A673 (cell line): ENCODE measurements at places on chromosomes 7 and 10.

- DNase-seq: peak; percentile 49
These were observed 31.0 kb downstream of the MKI67 start for GRCh38 chr10:128095027-128095752.

GRCh38 chr7:149147072-149147751 is at the start of gene ZNF398:
Gene ZNF398, plus strand, starts transcription at chr7:149147453. Its CDS starts 290 bp downstream, at chr7:149147743.
- DNase-seq: peak; percentile 91

DNA sequence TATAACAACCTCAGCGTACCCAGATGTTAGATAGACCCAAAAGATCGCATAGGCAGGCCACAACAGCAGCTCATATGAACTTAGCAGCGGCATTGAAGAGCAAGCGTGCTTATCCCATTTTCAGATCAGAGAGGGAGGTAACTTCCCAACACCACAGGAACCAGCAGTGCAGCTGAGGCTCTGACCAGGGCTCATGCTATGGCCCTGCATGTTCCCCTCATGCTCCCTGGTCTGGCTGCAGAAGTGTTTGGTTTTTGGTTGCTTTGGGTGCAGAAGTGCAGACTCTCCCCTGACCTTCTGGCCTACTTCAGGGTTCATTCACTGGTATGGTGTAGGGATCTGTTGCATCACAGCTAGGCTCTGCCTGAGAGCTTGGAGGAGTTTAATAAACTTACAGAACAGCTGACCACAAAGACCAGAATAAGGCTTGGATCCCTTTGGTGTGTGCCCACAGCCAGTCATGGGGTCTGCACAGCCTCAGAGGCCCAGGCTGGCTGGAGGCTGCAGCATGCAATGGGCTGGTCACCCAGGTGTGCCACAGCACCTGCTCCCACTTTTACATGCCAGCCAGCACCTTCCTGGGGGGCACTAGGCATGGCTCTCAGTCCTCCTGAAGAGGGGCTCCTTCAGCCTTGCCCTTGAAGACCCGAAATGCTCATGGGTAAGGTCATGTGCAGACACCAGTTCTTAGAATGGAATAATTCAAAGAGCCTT is 9.1 kb upstream of the CXCL12 start:
- no peak for DNase-seq

DNA sequence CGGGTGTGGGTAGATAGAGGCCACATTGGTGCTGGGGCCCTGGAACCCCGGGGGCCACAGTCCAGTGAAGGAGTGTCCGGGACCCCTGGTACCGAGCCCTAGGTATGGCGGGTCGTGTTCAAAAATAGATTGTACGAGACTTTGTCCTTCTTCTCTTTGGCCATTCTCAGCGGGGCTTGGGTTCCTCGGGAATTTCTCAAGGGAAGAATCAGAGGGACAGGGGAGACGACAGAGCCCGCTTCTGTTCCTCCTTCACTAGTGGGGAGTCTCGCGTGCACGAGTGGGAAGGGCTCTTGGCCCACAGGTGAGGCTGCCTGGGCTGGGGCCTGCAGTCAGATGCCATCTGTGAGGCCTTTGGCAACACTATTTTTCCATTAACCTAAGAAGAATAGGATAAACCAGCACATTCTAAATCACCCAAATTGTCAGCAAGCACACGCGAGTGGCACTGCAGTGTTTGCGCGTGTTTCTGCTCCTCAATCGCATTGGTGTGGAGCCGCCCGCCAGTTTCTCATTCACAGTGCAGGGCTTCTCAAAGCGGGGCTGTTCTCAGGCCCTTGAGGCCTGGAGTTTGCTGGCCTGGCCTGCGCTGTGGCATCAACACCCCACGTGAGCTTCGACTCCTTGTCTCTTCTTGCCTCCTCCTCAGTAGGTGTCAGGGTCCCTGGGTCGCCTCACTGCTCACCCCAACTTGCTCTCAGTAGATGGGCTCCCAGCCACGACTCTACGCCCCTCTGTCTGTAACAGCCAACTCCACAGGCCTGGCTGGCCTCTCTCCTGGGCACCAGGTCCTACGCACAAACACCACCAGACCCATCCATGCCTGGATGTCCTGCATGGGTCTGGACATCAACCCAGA is 187.6 kb upstream of the SHH start:
- DNase-seq: no peak

- DNase-seq: no peak
These were observed 36.7 kb downstream of the INPP5A start for GRCh38 chr10:132574288-132574687.

DNA sequence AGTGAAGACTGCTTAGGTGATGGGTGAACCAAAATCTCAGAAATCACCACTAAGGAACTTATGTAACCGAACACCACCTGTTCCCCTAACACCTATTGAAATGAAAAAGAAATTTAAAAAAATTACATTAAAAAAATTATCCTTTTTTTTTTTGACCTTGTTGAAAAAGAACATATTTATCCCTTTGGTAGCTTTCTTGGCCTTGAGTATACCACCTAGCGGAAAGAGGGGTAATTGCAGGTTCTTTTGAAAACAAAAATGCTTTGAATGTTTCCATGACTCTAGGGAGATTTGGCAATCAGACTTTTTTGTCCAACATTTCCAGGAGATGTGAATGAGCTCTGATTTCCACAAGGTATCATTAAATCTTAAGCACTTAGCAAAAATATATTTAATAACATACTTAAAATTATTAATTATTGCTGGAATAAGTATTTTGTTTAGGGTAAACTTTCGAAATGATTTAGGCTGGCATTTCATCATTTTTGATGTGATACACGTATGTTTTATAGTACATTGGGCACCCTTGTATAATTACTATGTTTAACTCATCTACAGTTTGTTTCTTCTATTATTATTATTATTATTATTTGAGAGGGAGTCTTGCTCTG is 47.0 kb upstream of the ELMO1 start:
- peak; percentile 33 for DNase-seq

GRCh38 chr7:77866786-77867536 is 68.4 kb downstream of the PHTF2 start:
- DNase-seq: peak; percentile 46

DNA sequence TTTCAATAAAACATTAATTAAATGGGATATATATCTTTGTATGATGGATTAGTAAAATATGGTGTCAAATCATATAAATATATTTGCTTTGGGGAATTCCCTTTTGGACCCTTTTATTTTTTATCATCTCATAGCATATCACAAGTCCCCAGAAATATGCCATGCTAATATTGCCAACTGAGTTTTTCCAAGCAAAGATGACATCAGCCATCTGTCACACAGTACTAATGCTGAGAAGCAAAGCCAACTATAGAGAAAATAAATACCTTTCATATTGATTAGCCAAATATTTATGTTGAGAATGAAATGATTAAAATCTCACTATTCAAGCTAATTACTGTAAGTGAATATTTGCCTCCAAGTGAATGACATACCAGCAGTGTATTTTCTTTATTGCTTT is 575.3 kb downstream of the ETV1 start:
- no peak for DNase-seq

DNA sequence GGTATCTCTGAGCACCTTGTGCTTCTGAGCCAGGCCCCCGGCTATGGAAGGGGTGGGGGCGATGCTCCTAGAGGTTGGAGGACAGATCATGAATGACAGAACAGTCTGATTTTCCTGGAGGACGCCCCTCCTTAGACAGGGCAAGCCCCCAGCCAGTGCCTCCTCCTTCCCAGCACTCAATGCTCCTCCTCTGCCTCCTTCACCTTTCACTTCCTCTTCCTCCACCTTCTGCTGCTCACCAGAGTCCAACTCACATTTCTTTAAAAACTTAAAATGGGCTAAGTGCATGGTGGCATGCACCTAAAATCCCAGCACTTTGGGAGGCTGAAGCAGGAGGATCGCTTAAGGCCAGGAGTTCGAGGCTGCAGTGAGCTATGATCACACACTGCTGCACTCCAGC is 71.1 kb upstream of the CUX1 start:
- no peak for DNase-seq

- DNase-seq: peak; percentile 9
These were observed 60.3 kb downstream of the PRR15 start for GRCh38 chr7:29623973-29624372.

GRCh38 chr7:38973760-38974159 is 3.9 kb upstream of the POU6F2 start:
- DNase-seq: no peak

DNA sequence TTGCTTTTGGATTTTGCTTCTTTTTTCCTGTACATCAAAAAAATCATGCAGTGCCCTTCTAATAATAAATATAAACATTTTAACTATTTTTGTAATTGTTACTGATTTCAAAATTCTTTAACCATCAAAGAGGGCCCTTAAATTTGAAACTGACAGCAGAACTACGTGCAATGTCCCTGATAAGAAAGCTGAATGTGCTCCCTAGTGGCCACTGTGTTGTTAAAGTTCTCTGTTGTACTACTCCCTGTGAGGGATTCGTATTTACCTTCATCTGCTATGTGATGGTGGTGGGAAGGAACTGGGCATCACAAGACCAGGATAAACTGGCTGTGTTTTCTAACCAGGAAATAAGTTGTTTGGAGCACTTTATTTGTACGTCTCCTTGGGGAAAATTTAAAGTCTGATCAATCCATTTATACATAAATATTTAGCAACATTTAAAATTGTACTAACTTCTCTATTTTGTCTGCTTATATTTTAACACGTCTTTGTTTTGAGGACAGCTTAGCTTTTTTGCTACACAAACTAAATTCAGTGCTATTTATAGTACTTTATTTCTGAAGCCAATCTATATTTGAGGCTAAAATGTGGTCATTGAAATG is 322.4 kb downstream of the HGF start:
- peak; percentile 69 for DNase-seq

- no peak for DNase-seq
These were observed 219.6 kb downstream of the SLC25A13 start for GRCh38 chr7:96102096-96102811.

DNA sequence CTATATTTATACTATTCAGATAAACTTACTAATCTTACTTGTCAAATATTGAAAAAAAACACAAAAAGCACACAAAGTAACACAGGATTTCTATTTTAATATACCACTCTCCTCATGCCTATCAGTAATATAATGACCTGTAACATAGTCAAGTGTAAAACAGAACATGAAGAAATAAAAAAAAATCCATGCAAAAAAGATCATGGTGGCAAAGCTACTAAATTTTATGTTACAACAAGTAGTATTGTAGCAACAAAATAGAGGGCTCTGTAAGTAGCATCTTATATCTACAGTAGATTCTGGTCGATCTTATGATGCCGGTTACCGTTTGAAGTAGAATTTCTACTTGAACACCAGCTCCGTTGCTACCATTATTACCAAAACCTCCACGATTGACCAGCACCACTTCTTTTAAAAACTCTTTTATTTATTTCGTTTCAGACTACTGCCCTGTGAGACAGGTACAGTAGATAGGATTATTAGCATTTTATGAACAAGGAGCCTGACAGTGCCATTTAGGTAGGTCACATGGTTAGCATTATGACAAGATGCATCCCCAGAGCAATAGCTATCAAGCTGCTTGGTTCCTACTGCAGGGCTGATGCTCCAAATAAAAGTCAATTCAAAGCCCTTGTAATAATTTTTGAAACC is 2.1 kb downstream of the CPED1 start:
- DNase-seq: no peak

DNA sequence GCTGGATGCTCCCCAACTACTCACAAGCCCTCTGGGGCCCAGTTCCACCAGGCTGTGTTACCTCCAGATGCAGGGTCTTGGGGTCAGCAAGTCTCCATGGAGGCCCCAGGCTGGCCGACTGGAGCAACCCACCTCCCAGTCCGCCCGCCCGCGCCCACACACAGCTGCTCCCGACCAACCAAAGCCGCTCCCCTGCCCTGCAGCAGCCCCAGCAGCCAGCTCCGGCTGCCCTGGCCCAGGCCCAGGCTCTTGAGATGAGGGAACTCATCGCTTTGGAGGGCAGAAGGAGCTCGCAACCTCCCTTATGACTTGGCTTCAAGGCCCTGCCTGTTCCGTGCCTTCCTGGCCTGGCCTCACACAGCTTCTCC is 47.2 kb downstream of the LRRC20 start:
- DNase-seq: no peak

- DNase-seq: no peak
These were observed 16.4 kb upstream of the GSDME start for GRCh38 chr7:24773646-24774045.

GRCh38 chr7:139799586-139799985 is 21.8 kb upstream of the HIPK2 start:
- DNase-seq: no peak

GRCh38 chr10:29541422-29542210 is 93.2 kb downstream of the SVIL start:
- DNase-seq: peak; percentile 61

GRCh38 chr10:101558671-101559595 is 29.1 kb downstream of the POLL start:
- no peak for DNase-seq

DNA sequence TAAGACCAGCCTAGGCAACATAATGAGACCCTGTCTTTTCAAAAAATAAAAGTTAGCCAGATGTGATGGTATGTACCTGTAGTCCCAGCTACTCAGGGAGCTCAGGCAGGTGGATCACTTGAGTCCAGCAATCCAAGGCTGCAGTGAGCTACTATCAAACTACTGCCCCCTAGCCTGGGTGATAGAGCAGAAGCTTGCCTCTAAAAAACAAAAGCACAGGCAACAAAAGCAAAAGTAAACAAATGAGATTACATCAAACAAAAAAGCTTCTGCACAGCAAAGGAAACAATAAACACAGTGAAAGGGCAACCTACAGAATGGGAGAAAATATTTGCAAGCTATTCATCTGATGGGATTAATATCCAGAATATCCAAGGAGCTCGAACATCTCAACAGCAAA is 65.4 kb downstream of the FANK1 start:
- no peak for DNase-seq

- DNase-seq: peak; percentile 78
These were observed 14.5 kb downstream of the LBX1 start for GRCh38 chr10:101214446-101215396.

GRCh38 chr10:108147346-108147745 is 982.8 kb upstream of the SORCS1 start:
- no peak for DNase-seq

DNA sequence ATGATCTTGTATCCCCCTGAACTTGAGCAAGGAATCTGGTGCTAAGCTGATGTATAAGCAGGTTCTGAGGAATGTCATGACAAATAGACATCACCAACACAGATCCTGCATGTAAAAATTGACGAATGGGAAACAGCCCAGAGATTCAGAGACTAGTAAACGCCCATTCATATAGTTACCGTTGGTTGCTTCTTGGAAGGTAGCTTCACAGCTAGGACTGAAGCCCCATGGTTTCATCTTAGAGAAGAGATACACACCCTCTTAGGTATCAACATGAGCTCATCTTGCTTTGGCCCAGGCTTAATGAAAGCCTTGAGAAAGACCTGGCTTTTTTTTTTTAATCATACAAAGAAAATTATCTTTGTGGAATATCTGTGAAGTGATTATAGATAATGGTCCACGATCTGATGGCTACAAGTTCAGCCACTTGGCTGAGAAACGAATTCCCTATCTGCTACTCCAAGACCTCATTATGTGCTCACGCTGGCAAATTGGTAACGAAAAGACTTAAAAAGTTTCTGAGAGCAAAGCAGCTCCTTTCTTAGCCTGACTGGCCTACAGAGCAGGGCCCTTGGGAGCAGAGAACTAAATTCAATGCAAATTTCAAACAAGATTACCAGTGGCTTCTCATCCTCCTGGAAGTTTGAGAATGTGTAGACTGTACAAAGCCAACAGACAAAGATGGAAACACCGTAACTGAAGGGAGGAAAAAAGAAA is 181.1 kb downstream of the NRP1 start:
- DNase-seq: no peak

- DNase-seq: peak; percentile 84
These were observed 10.4 kb downstream of the ATG9B start for GRCh38 chr7:151013733-151014497.
